Effector memory CD8-positive, alpha-beta T cell (primary cell): ENCODE measurements at places on chromosomes 12 and 14.
A peak's percentile ranks its signal among the peaks of the same experiment; 100 is the strongest.

- no peak for DNase-seq
These were observed 28.2 kb upstream of the STAB2 start for GRCh38 chr12:103558879-103559278.

- DNase-seq, result peak; percentile 14
These were observed 18.1 kb upstream of the DIABLO start for GRCh38 chr12:122243965-122244364.

DNA sequence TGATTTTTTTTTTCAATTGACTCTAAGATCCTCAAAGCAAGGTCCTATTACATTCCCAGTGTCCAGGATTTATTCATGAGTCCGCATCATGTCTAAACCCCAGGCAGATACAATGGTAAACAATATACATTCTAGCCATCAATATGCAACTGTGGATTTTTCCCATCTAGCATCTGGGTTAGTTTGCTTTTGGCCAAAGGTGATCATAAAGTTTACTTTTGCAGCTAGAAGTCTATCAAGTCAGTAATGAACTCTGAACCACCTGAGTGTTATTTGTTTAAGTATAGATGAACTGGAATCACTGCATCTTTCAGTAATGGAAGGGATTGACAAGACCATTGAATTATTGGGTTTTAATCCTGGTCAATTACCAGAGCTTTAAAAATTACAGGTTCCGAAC lies 80.8 kb downstream of the STON2 start:
- DNase-seq, result no peak

DNA sequence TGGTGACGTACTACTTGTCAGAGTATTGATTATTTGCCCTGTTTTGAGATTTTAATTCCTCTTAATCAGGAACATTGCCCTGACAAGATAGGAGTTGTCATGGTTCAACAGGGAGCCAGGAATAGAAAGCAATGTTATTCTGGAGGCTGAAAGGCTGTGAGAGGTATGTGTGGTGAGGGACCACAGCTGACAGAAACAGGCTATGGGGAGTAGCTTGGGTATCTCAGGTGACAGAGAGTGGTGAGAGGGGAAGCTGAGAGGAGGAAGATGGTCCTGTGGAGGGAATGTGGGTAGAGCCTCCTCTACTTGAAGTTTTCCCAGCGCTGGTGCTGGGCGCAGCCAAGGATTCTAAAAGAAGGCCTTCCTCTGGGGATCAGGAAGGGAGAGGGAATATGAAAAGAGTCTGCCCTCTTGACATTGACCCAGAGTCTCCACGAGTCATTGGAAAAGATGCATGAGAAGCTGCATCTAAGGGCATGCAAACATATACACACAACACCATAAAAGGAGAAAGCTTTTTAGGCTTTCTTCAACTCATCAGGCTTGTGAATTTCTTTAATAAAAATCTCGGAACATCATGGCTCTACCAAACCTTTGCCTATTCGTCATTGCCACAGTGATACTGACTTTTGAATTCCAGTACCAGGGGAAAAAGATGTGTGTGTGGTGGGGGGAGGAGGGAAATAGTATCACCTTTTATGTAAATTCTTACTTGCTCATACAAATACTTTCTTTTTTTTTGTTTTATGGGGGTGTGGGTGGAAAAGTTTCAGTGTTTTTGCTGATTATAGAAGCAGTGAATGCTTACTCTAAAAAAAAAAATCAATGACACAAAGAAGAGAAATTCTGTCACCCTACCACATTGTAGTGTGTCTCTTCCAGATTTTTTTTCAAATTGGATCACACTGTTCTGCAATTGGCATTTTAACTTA lies 39.9 kb upstream of the DHRS7 start:
- DNase-seq, result no peak

DNA sequence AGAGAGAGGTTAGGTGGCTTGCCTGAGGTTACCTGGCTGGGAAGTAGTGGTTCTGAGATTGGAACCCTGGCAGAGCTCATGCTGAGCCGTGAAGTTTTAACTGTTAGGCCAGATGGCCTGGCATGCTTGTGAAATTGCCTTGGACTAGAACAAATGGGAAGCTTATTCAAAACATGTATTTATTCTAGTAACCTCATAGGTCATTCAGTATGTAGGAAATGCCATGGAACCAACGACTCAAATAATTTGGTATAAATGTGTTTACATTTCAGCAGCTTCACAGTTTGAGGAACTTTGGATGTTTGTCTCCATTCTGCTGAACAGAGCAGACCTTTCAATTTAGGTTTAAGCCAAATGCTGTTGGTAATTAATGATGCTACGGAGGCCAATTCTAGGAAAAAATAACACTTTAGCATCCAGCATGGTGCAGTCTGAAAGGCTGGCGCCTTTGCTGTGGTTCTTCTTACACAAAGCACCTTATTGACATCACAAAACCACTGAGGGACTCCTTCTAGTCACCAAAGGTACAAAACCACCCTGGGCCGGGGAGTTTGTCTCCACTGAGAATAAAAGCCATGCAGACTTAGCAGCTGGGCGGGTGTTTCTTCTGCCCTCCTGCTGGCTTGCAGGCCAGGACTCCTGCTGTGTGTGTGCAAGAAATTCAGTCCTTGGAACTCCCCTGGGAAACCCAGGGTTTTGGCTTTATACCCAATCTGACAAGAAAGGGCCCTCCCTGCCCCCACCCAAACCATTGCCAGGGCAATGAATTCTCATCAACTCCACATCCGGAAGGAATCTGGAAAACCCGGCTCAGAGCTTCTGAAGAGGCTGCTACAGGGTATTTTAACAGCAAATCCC lies 64.2 kb downstream of the ELK3 start:
- peak; percentile 29 for DNase-seq

DNA sequence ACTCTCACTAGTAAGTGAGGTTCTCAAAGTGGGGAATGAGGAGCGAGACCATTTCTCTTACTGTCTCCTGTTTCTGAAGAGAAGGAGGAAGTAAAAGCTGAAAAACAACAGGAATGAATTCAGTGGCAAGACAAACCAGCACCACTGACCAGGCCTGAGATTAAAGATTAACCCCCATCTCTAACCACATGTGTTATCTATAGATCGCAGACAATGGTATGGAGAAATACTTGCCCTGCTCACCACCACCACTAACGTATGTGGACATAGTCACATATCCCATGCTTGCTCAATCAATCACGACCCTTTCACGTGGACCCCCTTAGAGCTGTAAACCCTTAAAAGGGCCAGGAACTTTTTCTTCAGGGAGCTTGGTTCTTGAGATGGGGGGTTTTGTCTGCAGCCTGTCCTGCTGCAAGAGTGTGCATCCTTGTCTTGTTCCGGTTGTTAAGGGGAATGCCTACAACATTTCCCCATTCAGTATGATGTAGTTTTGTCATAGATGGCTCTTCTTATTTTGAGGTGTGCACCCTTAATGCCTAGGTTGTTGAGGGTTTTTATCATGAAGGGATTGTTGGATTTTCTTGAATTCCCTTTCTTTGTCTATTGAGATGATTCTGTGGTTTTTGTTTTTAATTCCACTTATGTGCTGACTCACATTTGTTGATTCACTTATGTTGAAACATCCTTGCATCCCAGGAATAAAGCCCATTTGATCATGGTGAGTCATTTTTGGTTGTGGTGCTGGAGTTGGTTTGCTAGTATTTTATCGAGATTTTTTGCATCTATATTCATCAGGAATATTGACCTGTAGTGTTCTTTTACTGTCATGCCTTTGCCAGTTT lies 698.8 kb upstream of the LMO3 start:
- no peak for DNase-seq

- no peak for DNase-seq
These were observed 1.3 kb downstream of the MDGA2 start for GRCh38 chr14:47674148-47674542.

- no peak for DNase-seq
These were observed 247.8 kb upstream of the OR4E1 start for GRCh38 chr14:21921453-21921852.

DNA sequence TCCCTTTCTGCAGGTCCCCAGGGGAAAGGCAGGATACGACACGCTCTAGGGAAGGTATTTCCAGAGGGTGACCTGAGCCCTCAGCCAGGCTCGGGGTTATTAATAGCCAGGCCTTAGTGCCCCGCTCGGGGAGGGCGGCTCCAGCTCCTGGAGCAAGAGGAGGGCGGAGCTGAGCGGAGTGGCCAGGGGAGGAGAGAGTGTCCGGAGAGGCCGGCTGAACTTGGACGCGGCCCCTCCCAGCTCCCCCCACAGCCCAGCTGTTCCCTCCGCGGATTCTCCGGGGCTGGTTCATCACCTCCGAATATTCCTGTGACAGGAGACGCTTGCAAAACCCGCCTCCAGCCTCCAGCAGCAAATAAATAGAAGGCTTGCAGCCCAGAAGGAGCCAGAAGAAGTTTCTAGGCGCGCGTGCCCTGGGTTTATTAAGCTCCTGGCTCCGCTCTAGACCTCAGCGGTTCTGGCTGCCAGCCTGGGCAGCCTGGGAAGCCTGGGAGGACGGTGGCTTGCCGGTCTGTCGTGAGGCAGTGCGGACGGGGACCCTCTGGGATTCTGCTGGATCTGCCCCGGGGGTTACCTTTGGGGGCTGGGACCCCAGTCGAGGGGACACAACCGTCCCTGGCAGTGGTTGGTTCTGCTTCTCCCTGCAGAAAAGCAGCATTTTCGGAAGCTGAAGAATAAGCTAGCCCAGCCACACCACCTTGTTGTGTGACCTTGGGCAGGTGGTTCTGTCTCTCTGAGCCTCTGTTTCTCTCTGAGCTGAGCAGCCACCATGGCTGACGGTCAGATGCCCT lies at the start of gene HSPB8:
Gene HSPB8 (plus strand): TSS at position 388 of the 791 bp plus-strand sequence. CDS start 382 bp downstream, at position 770.
- no peak for DNase-seq

GRCh38 chr12:82440885-82441284 lies 82.6 kb downstream of the METTL25 start:
- DNase-seq, result no peak
